ENCODE measurements at places on chromosomes 16 and 17. TPM values are rescaled to one million over a fixed set of nuclear protein-coding genes. Genes with fewer than 3 reads are reported as not detected.

Gene NRN1L
- 0.42 TPM for total RNA-seq

Gene EVPLL
- total RNA-seq = not detected

Gene ZP2
- total RNA-seq = not detected

Gene TBC1D3I
- total RNA-seq = 1.0 TPM

Gene DRC7
- total RNA-seq = not detected

Gene TBC1D3K
- not detected for total RNA-seq

Gene CRYBA1
- total RNA-seq = not detected

Gene SMIM36
- total RNA-seq = not detected

Gene GPATCH8
- 17.1 TPM for total RNA-seq

- peak; percentile 60 for DNase-seq
Observed at GRCh38 chr17:2853283-2854142, 57.3 kb downstream of the RAP1GAP2 start.

GRCh38 chr16:25693631-25694030 lies 1.9 kb downstream of the HS3ST4 start:
- no peak for DNase-seq

DNA sequence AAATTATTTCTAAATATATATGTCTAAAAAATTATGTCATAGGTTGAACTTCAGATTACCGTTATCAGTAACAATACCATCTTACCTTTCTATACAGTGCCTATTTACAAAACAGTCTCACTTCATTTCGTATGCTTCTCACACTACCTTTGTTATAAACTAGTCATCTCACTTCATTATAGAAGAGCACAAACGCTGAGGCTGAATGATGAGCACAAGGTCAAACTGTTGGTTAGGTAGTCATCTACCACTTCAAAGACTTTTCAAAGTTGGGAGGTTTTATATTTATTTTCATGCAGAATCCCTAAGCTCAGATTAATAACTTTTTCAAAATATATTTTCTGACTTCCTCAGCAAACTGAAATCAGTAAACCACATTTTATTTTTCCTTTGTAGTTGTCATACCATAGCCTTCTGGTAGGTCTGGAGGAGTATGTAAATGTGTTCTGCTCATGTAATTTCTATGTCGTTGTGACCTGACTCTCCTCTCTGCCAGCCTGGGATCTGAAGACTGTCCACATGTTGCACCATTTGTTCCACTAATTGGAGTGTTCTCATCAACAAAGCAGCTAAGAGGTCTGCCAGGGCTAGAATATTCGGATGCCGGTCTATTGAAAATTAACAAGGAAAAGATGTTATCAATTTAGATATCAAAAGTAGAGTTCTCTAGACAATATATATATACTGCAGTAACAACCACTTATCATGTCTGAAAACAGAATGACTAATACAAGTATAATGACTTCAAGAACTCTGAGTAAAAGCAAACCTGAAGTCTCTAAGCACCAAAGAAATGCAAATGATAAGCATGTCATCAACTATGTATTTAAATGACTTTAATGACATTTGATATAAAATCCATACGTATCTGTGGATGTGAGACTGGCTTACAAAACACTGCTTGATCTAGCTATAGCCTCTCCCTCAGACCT lies 73.9 kb downstream of the CEP95 start:
- no peak for DNase-seq

DNA sequence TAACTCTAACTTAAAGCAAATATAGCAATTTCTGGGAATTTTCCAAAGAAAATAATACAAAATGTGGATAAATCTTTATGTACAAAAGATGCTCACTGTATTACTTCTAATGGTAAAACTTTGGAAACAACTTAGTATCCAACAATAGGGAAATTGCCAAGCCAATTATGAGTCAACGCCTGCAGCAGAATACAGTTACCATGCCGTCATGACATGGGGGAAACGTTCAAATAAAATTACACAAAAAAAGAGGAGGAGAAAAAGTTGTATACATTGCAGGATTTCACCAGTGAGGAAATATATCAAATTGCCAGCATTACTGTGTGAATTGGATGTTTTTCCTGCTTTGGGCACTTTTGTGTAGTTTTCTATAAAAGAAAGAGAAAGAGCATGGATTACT lies 469.6 kb downstream of the SOX9 start:
- DNase-seq = peak; percentile 82

- DNase-seq = no peak
Observed at GRCh38 chr16:4403133-4403949, 13.1 kb downstream of the CORO7 start.

- DNase-seq = no peak
Observed at GRCh38 chr16:86277221-86277620, 233.1 kb upstream of the FOXF1 start.

GRCh38 chr16:77564791-77565390 lies 130.1 kb upstream of the ADAMTS18 start:
- DNase-seq = peak; percentile 84

- DNase-seq = peak; percentile 89
Observed at GRCh38 chr17:37067555-37068111, 118.9 kb downstream of the AATF start.

GRCh38 chr17:72587773-72588511 lies 467.1 kb downstream of the SOX9 start:
- DNase-seq = peak; percentile 68

DNA sequence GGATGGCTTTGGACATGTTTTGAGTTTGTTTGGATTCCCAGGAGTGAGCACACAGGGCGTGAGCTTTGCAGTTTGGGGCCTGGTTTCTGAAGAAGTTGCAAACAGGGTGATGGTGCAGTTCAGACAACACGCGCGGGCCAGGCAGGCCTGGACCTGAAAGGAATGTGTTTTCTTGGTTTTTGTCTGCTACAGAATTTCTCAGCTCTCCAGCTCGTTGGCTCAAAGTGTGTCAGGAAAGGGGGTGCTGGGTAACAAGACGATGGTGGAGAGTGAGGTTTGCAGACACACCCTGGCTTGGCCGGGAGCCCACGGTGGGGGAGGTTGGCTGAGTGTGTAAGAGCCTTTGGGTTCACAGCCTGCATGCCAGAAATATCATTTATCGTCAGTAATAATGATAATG lies 82.3 kb downstream of the CMIP start:
- no peak for DNase-seq

- DNase-seq = no peak
Observed at GRCh38 chr16:85462714-85463611, 150.2 kb upstream of the GSE1 start.

- no peak for DNase-seq
Observed at GRCh38 chr16:87666919-87667318, 64.6 kb downstream of the JPH3 start.

GRCh38 chr17:40373324-40373723 lies 8.8 kb upstream of the GJD3 start:
- DNase-seq = peak; percentile 46

DNA sequence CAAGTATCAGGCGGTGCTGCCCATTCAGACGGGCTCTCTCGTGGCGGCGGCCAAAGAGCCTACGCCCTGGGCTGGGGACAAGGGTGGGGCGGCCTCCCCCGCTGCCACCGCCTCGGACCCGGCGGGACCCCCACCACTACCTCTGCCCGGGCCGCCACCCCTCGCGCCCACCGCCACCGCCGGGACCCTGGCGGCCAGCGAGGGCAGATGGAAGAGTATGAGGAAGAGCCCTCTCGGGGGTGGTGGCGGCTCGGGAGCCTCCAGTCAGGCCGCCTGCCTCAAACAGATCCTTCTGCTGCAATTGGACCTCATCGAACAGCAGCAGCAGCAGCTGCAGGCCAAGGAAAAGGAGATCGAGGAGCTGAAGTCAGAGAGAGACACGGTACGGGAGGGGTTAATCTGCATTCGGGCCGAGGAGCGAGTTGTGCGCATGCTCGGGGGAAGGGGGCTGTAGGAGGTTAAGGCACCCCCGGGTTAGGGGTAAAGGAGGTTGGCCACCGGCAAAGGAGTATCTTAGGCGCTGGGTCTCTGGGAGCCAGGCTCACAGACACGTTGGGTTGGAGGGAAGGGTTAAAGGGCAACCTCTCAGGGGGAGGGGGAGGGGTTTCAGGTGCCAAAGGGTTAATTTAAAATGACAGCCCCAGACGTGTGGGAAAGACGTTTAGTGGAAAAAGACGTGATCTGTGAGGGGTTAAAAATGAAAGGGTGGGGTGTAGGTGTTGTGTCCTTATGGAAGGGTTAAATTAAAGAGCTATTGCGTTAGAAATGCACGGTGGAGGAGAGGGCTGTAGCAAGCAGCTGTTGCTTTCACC lies 1.4 kb downstream of the MSL1 start:
- peak; percentile 42 for DNase-seq

DNA sequence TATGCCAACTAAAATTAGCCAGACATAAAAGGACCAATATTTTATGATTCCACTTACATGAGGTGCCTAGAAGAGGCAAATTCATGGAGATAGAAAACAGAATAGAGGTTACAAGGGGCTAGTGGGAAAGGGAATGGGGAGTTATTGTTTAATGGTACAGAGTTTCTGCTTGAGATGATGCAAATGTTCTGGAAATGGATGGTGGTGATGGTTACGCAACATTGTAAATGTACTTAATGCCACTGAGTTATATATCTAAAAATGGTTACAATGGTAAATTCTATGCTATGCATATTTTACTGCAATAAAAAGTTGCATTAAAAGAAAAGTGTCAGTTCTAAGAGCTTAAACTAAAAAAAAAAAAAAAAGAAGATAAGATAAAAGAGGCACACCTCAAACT lies 17.9 kb downstream of the MT1X start:
- DNase-seq = no peak
